ENCODE measurements at places on chromosomes 2 and 18.

- no peak for DNase-seq
These were observed 208.0 kb downstream of the PTGR3 start for GRCh38 chr18:75000920-75001319.

DNA sequence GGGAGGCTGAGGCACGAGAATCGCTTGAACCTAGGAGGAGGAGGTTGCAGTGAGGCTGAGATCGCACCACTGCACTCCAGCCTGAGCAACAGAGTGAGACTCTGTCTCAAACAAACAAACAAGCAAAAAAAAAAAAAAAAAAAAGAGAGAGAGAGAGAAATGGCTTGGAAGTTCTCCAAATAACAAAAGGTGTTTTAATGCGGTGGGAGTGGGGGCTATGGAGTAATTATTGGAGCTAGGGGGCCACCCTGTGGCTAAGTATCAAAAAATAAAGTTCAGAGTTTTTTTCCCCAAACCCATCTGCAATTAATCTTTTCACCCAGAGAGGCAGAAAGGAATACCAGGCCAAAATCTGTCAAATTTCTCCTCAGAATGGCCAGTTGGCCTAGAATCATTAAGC, 23.0 kb upstream of the CEP68 start:
- DNase-seq = peak; percentile 10

GRCh38 chr2:16214861-16215260, 274.5 kb downstream of the MYCN start:
- DNase-seq = no peak

DNA sequence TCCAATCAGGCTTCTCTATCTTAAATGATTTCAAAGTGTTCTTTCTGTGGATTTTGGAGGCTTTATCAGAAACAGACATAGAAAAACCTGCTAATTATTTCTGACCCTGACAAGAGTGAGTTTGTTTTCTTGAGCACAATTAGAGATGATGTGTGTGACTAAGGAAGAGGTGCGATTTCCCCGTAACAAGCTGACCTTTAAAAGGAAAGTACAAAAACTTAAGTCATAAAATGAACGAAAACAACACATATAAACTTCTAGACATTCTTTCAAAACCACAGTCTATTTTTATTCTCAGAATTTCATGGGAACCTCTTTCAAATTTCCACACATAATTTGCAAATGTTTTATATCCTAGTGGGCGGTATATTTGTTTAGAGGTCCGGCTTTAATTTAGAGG, 604.8 kb downstream of the CPS1 start:
- peak; percentile 6 for DNase-seq

DNA sequence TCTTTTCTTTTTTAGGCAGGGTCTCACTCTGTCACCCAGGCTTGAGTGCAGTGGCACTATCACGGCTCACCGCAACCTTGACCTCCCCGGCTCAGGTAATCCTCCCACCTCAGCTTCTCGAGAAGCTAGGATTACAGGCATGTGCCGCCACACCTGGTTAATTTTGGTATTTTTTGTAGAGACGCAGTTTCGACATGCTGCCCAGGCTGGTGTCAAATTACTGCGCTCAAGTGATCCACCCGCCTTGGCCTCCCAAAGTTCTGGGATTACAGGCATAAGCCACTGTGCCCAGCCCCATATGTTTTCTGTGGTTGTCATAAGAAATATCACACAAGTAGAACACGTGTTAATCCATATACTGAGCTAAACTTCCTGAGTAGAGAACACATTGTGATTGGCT, 14.6 kb downstream of the ENOSF1 start:
- DNase-seq = peak; percentile 10

DNA sequence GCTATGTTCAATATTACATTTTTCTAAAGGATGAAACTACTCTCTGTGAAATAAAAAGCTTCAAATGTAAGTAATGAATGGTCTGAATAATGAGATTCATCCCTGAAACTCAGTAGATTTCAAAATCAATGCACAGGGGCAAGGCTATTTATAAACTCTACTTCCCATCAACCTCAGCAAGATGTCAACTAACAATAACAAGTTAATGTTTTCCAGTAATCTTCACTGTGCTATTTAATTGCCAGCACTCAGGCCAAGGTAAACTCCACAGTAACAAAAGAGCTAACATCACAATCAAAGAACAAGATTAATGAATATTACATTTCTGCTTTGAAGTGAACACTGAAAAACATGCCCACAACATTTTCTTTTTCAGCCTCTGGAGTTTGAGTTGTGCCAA, 144.3 kb upstream of the ZFP36L2 start:
- DNase-seq = peak; percentile 64

DNA sequence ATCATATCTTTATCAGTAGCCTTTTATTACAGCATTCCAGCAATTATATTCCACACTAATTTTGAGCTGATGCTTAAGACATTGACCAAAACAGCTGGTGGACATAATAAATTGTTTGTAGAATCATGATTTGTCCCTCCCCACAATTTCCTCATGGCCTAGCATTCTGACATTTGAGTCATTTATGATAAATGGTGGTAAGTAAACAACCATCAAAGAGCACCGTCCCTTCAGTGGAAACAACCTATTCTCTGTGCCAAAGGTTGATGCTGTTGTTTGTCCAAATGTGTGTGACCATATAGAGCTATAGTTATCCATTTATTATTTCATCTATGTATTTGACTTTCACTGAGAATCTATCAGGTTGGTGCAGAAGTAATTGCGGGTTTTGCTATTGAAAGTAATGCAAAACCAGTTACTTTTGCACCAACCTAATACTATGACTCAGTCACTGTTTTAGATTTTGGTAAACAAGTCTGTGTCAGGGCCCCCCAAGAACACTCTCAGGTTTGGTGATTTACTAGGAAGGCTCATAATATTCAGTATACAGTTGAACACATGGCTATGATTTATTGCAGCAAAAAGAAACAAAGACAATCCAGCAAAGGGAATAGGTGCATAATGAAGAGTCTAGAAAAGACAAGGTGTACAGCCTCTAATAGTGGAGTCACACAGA, 608.7 kb upstream of the REG3G start:
- DNase-seq = no peak

- no peak for DNase-seq
These were observed 53.1 kb downstream of the HPCAL1 start for GRCh38 chr2:10355471-10356438.

DNA sequence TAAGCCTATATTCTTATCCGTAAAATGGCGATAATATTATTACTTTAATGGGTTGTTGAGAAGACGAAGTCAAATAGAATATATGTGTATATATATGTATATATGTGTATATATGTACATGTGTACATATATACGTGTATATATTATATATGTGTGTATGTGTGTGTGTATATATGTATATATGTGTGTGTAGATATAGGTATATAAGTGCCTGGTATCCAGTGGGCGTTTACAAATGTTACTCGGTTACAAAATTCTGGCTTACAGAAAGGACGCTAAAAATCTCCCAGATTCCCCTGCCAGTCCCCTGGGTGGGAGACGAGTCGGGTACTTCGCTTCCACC, 295 bp upstream of the MTX2 start:
- DNase-seq = no peak

- no peak for DNase-seq
These were observed 726 bp upstream of the SS18 start for GRCh38 chr18:26091047-26091630.

GRCh38 chr18:24659827-24660720, 199.6 kb downstream of the HRH4 start:
- DNase-seq = peak; percentile 35

GRCh38 chr2:84613082-84613481, 96.8 kb downstream of the DNAH6 start:
- no peak for DNase-seq

DNA sequence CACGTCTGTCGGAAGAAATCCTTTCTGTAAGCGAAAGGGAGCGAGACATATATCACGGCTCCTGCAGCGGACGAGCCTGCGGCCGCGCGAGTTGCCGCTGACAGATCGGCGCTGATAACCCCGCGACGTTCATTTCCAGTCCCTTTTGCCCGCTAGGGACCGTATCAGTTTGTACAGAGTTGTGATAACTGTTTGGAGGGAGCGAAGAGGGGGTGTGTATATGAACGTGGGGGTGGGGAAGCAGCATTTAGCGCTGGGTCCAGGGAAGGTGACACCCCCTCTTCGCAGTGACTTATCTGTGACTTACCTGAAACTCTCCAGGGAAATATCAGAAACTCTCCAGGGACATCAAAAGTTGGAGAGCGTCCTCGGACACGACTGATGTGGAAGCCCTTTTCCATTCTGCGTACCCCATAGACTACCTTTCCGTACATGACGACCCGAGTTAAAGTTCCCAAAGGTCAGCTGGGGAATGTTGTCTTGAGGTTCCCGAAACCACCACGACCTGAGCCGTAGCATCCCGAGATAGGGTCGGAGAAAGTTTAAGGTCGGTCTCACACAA, 948 bp upstream of the GATA6 start:
- DNase-seq = no peak

DNA sequence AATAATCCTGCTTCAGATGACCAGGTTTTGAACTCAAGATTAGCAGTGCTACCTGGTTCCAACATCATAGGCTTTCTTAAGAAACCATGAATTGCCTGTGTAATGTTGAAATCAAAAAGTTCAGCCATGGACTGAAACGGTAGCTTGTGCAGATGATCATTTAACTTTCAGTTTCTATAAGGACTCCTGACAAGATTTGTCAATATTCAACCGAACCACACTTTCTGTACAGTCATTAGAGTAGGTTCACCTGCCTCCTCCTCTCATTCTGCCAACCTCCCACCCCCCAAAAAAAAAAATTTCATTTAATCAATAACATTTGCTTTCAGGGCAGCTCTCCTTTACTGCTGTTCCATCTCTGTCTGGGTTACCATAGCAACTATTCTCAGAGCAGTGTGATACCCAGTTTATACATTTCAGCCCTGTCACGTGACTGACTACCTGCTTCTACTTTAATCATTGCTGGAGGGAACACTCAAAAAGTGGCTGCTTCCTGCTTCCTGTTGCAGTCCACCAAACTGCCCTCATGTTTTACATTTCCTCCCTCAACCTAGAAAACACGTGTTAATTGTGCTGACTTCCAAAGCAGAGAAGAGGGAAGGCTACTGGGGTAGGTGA, 275.5 kb downstream of the SS18 start:
- no peak for DNase-seq

- DNase-seq = no peak
These were observed 22.9 kb upstream of the MTX2 start for GRCh38 chr2:176246331-176246730.

DNA sequence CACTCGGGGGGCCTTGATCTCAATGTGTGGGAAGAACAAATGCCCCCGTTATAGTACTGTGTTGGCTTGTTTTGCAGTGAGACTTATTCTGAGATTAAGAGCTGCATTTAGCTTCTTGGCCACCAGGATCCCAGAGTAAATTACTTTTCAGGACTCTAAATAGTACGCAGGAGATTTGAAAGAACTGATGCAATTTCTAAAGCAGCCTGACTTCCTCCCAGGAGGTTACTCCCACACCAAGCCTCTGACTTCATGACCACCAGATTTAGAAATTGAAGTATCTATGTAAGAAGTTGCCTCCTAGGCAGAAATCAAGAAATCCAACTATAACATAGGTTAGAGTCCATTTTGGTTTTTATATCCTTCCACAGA, 67.0 kb downstream of the FEZ2 start:
- peak; percentile 76 for DNase-seq

- no peak for DNase-seq
These were observed 779.7 kb upstream of the PKDCC start for GRCh38 chr2:41267929-41268659.

DNA sequence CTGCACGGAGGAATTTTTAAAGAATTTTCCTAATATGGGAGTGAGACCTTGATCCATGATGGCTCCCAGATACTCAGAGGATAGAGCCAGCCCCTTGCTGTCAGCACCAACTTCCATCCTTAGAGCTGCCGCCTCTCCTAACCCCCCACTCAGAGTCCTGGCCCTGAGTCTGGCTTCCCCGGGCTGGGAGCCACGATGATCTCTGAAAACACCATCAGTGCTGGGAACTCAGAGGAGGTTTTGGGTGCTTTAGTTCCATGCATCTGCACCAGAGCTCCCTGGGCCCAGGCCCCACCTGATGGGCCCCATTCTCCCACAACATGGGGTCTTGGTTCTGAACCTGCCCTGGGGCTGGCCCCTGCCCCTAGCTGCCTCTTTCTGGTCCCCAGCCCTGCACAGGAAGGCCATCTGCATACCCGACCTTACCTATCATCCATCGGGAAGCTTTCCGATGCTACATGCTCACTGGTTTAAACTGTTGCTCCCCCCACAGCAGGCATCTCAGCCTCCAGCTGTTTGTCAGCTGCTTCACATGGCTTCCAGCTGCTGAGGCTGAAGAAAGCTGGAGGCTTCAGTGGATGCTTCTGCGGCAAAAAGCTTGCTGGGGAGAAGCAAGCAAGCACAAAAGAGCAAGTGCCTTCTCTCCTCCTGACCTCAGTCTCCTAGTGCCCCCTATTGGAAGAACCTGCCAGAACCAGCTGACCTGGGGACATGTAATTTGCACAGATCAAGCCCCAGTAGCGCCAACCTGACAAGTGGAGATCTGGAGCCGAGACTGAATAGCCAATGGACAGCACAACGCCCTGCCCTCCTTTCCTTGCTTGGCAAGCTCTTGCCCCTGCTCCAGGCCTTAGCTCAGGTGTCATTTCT, 24.2 kb upstream of the RHOB start:
- DNase-seq = peak; percentile 67

DNA sequence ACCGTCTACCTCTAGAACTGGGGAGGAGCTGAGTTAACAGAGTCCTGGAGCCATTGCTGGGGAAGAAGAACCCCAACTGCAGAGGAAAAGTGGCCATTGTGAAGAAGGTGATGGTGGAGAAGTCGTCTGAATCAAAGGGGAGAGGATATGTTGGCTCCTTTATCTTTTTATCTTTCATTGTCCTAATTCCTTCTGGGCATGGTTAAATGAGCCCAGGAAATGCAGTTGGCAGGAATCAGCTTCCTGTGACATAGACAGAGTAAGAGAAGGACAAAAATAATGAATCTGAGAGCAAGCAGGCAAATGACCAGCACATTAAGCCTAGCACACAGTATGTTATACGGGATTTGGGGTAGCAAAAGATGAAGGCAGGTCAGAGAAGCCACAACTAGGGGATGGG, 16.0 kb upstream of the ACTR3 start:
- DNase-seq = no peak

DNA sequence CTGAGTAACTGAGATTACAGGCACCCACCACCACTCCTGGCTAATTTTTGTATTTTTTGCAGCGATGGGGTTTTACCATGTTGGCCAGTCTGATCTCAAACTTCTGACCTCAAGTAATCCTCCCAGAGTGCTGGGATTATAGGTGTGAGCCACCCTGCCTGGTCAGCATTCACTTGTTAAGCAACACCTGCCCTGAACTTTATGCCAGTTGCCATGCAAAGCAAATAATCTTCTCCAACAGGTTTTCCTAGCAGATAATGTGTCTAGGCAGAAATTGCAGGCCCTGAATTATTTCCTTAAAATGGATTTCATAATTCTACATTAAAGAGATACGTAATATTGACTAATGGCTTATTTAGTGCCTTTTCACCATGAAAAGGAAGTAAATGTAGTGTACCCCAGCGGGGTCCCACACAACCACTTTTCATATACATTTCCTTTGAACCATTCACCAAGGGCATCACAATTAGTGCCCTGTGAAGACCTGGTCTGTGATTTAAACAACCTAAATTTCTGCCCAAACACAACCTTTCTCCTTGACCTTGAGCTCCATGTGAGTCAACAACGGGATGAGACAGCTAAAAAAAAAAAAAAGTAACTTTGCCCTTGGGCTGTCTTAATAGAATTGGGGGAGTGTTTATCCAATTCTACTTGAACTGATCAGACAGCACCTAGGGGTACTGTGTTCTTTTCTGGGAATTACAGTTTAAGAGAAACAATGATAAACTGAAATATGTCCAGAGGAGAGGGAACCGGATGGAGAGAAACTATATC, 41.6 kb downstream of the EEF1B2 start:
- no peak for DNase-seq

GRCh38 chr18:38250971-38251370, 685.4 kb upstream of the CELF4 start:
- DNase-seq = no peak

GRCh38 chr2:228771774-228772173, 499.3 kb downstream of the PID1 start:
- peak; percentile 92 for DNase-seq
